ENCODE measurements at places on chromosomes 3 and 15.
A peak's percentile ranks its signal among the peaks of the same experiment; 100 is the strongest.

- peak; percentile 94 for DNase-seq
Measured at GRCh38 chr3:189292667-189293484, 121.1 kb downstream of the TPRG1 start.

DNA sequence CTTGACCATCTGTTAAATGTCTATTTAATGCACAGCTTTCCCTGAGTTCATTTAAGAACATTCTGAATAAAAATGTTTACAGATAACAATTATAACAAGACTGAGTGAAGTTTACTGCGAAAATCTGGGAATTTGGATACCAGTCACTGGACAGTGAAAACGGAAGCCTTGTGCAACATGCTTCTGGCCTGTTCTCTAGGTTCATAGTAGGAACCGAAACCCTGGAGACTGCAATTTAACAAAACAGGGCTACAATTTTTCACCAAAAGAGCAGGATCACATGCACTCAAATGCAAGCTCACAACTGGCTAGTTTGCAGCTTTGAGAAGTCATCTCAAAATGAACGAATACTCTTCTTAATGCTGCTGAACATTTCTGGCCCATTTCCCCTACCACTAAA, 435.9 kb downstream of the NR2F2 start:
- DNase-seq = no peak

GRCh38 chr15:55260562-55261131, 29.0 kb downstream of the RAB27A start:
- DNase-seq = no peak

GRCh38 chr3:24521420-24522145, 26.9 kb upstream of the THRB start:
- no peak for DNase-seq

DNA sequence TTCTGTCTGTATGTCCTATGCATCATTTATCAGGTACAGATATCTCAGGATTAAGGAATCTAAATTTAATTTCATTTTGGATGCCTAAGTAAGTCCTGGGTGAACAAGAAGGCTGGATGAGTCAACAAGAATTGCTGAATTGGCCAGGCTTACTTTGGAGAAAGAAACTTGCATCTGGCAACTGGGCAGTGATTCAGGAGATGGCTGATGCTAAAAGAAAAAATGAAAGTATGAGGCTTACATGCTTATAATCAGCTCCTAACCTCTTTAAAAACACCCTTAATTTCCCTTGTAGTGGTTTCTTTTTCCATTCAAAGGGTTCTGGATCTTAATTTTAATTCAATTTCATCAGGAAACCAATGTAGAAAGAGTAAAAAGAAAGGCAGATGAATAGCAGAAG, 228.8 kb upstream of the PEX5L start:
- DNase-seq = no peak

- no peak for DNase-seq
Measured at GRCh38 chr3:123679712-123680386, 95.0 kb upstream of the HACD2 start.

- DNase-seq = no peak
Measured at GRCh38 chr3:38829404-38829803, 13.4 kb upstream of the SCN10A start.

DNA sequence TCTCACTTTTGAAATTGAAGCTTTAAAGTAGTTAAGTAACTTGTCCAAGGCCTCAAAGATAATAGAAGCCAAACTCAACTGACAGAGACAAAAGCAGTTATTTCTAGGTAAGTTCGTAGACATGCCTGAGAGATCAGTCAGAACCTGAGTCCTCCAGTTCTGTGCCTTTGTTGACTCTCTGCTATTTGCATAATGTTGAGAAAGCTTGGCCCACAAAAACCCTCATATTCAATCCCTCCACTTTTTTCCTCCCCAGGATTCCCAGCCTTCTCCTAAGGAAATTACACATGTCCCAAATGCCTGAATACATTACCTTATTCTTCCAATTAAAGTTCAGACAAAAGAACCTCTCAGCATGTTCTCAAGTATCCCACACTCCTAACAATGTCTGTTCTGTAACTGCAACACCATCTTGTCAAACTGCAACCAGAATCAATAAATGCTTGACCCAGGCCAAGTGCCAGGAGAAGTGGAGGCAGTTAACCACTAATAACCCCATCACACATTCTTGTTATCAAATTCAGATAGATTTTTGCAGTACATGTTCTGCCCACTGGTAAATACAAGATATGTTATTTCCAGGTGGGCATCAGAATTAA, 217.8 kb downstream of the LRRC3B start:
- DNase-seq = no peak

DNA sequence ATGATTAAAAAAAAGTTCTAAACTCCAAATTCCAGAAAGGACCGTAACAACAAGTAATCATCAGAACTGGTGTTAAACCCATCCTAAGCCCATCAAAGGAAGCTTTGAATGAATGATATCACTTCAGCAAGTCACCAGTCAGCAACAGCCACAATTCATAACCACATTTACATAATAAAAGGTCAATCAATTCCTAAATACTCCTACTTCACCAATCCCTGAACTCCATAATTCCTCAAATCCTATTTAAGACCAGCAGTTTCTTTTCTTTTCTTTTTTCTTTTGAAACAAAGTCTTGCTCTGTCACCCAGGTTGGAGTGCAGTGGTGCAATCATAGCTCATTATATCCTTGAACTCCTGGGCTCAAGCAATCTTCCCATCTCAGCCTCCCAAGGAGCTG, 40.5 kb downstream of the TTBK2 start:
- no peak for DNase-seq

GRCh38 chr3:72285502-72285901, 500.6 kb upstream of the PROK2 start:
- no peak for DNase-seq

DNA sequence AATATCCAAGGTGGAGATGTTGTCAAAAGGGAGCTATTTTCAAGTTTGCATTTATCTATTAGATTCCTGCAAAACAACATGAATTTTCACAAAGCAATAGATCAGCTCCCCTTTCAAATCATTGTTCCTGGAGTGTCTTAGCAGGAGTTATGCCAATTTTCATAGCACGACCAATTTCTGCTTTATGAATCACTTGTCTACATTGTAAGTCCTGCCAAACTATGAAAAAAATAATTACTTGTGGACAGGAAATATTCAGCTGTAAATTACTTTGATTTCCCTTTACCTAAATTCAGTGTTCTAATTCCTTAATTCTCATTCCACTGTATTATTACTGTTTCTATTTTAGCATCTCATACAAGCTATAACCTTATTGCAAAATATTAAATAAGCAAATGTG, 1289.6 kb downstream of the NSUN3 start:
- no peak for DNase-seq

GRCh38 chr15:81301815-81302399, 22.0 kb downstream of the STARD5 start:
- no peak for DNase-seq

DNA sequence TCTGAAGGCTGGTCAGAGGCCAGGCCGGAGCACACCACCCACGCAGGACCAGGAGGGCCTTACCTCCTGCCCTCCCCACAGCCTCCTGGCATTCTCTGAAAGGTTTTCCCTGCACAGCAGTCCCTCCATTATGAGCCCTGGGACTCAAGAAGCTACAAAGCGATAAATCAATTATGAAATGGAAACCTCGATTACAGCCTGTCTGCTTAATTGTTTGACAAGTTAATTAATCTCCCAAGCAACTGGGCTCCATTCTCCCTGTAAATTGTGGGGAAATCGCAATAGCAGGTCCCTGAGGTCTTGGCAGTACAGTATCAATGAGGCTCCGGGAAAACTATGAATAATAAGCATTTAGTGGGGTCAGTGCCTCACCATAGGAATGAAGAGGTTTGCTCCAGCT, 683.5 kb downstream of the NTRK3 start:
- no peak for DNase-seq

- DNase-seq = no peak
Measured at GRCh38 chr3:149604125-149604875, 53.5 kb downstream of the WWTR1 start.

DNA sequence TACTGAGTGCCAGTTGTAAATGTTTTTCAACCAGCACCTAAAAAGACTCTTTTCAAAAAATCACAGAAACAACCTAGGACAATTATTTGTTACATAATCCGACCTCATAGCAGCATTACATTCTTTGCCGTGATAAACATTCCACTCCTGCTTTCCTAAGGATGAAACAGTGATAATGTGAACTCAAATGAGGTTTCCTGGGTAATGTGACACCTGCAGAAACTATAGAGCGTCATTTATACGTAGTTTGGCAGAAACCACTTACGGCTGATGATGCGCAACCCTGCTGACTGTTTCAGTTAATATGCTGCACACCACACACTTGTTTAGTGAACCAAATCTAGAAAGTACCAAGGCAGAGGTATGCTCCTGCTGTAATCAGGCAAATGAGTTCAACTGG, 55.8 kb downstream of the SEMA6D start:
- no peak for DNase-seq
